ENCODE measurements at places on chromosomes 13 and 19.

DNA sequence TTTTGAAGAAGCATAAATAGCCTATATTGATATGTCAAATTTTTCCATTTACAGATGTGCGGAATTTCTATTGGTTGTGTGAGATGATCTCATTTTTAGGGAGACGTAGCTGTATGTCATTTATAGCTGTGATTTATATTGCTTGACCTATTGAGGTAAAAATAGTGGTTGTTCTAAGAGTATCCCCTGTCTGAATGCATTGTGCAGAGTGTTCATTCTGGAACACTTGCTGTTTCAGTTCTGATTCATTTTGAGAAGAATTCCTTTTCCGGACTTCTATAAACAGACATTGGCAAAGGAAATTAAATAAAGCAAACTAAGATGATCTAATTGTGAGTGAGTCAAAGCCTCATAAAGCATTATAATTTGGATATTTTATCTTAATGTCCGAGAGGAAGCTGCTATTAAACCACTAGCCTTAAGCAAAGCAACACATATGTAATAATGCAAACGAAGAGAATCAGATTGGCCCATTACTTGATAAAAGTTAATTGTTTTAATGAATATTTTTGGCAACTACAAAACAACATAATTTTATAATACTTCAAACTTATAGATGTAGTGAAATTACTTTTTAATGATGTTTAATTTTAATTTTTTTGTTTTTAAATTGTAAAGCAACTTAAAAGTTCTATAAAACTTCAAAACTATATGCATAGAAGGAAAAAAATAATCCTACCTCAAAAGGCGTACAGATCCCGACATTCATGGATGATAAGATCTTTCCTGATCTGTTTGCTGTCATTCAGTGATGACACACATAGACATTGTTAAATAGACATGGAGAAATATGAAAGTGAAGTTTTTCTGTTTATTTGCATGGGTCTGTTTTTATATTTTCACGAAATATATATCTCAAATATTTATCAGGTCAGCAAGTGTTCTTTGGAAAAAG, 942.6 kb upstream of the SLC10A2 start:
- DNase-seq = no peak

GRCh38 chr13:96844616-96845015, 149.7 kb downstream of the OXGR1 start:
- no peak for DNase-seq

GRCh38 chr13:113598481-113598880, 13.9 kb downstream of the TFDP1 start:
- DNase-seq = no peak

- DNase-seq = no peak
Observed at GRCh38 chr13:65744836-65745235, 1485.3 kb downstream of the PCDH9 start.

DNA sequence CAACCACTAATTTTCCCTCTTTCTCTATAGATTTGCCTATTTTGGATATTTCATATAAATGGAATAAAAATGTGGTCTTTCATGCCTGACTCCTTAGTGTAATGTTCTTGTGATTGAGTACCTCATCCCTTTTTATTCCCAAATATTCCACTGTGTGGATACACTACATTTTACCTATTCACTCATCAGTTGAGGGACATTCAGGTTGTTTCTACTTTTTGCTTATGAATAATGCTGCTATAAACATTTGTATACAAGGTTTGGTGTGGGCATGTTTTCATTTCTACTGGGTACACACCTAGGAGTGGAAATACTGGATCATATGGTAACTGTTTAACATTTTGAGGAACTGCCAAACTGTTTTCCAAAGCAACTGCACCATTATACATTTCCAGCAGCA, 5.1 kb upstream of the WBP4 start:
- DNase-seq = no peak

DNA sequence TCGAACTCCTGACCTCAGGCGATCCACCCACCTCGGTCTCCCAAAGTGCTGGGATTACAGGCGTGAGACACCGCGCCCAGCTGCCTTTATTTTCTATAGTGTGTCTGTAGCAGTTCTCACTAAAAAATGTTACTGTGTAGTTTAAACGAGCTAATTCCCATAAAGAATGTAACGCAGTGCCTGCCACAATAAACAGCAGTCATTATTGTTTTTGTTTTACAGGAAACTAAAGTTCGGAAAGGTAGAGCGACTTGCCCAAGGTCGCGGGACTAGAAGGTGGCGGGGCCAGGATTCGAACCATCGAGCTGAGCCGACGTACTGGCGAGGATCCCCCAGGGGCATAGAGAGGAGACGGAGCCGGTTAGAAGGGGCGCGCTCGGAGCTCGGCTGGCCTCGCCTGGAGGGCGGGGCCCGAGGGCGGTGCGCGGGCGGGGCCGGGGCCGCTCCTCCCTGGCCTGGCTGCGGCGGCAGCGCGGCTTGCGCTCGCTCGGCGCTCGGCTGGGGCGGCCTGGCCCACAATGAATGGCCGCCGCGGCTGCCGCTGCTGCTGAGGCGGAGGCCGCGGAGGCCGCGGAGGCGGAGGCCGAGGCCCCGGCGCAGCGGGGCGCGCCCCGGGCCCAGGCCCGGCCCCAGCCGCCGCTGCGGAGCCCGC, at the start of gene NACC1:
NACC1 (plus strand) TSS at position 493 of the 652 bp plus-strand sequence. CDS start 16,944 bp downstream, outside the sequence.
- DNase-seq = peak; percentile 72

DNA sequence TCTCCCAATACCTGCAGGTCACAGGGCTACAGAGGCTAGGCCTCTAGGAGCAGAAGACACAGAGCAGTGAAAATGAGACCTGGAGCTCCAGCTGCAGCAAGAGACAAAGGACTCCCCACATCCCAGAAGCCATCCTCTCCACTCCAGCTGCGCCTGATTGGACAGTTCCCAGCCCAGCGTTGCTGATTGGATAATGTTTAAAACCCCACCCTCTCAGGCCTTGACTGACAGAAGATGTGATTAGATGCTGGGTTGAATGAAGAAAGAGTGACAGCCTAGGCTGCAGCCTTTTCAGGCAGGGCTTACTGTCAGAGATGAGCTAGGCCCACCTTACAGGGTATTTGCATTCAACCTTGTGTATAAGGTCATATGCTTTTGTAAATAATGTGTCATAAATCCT, 59.4 kb downstream of the ZNF708 start:
- DNase-seq = no peak

Data from stimulated activated CD8-positive, alpha-beta memory T cell treated with anti-CD3 and anti-CD28 coated beads, Interleukin-12 subunit alpha, Interleukin-12 subunit beta, amount 100 ng/mL, for 1 hour (primary cell).